ENCODE measurements at places on chromosomes 5 and 9.

GRCh38 chr9:75892216-75892911 lies 1.9 kb downstream of the PCSK5 start:
- DNase-seq, result no peak

- no peak for DNase-seq
Measured at GRCh38 chr5:118606940-118607339, 381.4 kb downstream of the DTWD2 start.

- no peak for DNase-seq
Measured at GRCh38 chr5:160835818-160836528, 16.0 kb downstream of the ATP10B start.

- no peak for DNase-seq
Measured at GRCh38 chr9:70475211-70475610, 60.8 kb upstream of the KLF9 start.

GRCh38 chr9:112339886-112340285 lies 6.5 kb upstream of the PTBP3 start:
- no peak for DNase-seq

DNA sequence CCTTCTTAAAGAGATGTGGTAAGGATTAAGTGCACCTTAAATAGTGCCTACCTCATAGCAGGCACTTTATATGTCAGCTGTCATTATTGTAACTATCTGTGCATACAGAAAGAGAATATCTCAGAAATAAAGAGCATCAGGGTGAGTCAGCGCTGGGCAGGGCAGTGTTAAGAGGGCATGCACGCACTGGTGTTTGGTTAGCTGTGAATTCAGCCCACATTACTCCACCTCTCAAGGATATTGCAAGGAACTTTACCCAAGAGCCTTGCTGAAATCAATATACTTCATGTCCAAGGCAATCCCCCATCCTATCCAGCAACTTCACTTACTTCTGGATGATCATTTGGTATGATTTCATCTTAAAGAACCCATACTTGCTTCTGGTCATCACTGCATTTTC lies 300.9 kb downstream of the NTRK2 start:
- DNase-seq, result no peak

DNA sequence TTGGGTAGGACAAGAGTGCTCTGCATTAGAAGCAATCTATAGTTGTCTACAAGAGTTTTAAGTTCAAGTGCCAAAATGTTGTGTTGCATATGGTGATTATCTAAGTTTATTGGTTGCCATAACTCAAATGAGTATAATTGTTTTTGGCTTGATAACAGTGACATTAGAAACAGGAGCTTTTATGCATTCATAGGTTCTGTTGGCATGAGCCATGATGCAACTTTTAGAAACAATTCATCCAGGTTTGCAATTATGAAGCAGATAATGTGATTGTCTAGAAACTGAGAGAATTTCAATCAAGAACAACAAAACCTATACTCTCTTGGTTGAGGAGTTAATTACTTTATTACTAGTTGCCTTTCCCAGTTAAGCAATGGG lies 137.0 kb downstream of the PBX3 start:
- DNase-seq, result no peak

- no peak for DNase-seq
Measured at GRCh38 chr9:38066914-38067858, 1.8 kb downstream of the SHB start.

DNA sequence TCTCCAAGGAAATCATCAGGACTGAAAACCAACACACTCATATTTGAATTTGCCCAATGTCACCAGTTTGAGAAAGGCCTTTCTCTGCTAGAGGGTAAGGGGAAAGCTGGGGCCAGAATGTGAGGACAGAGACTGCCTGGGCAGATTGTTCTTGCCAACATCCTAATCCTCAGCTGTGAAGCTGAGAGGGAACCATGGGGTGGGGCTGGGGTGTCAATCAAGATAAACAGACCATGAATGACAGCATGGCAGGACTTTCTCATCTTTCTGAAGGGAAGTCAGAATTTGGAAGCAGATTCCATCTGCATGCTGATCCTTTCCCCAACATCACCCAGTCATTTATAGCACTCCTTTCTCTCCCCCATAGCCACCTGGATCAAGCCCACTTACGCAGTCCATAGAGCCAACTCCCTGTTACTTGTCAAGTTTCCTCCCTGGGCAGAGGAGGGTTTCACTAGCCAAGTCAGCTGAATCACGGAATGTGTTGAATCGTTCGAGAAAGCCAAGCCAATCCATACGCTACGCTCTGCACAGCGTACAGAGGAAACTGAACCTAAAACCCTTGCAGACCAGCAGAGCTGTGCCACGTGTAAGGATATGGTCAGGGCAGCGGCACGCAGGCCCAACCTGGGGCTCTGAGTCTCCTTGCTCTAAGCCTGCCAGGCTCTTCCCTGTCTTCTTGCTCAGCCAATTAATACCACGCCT lies 14.9 kb downstream of the GLDC start:
- DNase-seq, result no peak
